ENCODE measurements at places on chromosomes 12 and 14.

DNA sequence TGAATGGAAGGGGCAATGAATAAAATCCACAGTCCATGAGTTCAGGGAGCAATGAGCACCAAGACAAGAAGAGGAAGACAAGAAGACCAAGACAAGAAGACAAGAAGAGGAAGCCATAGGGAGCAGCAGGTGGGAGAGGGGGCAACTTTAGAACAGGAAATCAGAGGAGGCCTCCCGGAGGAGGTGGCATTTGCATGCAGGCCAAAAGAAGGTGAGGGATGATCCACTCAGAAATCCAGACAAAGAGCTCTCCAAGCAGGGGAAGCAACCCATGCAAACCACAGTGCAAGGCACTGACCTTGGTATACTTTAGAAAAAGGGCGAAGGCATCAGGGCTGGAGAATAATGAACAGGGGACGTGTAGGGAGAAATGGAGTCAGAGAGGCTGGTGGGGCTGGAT is 58.6 kb downstream of the SCARB1 start:
- no peak for DNase-seq

DNA sequence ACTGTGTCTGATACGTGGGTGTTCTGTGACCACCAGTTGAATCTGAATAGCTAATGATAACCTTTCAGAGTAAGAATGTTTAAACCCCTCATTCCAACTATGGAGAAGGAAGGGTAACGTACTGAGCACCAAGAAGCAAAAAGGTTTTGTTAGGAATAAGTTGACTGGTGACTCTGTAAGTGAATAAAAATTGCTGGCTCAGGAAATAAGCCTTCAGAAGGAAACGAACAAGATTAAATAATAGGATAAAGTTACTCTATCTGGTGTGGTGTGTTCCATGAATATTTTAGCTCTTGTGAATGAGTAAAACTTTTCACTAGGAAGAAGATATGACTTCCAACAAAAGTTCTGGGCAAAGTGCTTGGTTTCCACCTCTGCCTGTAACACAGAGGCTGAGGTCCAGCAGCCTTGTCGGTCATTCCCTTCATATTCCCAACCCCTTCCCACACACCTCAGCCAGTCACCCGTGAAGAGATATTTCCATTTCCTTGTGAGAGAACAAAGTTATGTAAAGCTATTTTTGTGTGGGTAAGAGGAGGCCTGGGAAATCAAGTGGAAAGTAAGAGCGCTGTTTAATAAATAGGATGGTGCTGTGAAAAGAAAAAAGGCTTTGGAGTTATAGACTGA is 47.1 kb downstream of the ARF6 start:
- no peak for DNase-seq

GRCh38 chr12:118033902-118034301 is 17.4 kb downstream of the RFC5 start:
- no peak for DNase-seq

- no peak for DNase-seq
Measured at GRCh38 chr12:124683152-124684124, 116.0 kb upstream of the NCOR2 start.

DNA sequence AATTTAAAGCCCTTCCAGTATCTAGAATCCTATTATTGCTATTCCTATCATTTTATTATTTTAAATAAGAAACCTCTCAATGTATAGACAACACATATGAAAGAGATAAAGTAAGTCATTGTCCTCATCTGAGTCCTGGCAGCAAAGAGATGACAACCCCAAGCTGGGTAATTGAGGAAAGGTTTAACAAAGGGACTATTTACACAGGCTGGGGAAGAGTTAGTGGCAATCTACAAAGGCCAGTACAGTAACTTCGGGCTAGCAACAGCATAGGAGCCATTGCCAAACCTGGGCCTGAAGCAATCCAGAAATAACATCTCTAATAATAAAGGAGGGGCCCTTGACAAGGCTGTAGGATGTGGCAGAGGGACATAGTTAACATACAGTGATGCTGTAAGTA is 11.2 kb downstream of the PDE6H start:
- DNase-seq, result no peak

GRCh38 chr14:104903990-104904389 is 20.7 kb upstream of the PLD4 start:
- DNase-seq, result no peak

DNA sequence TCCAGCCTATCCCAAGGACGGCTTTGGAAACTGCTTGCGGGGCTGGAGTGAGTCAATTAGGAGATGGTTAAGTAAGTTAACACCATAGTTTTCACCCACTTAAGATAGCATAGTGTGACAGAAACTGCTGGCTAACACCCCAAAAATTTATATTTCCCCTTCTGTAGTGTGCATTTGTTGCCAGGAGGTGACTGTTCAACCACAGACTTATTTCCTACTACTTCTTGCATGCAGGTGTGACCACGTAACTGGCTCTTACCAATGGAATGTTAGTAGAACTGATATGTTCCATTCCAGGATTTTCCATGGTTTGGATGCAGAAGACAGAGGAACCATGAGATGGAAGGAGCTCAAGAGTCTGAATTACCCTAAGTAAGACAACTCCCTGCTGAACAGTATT is 52.9 kb upstream of the SLC35F4 start:
- no peak for DNase-seq

DNA sequence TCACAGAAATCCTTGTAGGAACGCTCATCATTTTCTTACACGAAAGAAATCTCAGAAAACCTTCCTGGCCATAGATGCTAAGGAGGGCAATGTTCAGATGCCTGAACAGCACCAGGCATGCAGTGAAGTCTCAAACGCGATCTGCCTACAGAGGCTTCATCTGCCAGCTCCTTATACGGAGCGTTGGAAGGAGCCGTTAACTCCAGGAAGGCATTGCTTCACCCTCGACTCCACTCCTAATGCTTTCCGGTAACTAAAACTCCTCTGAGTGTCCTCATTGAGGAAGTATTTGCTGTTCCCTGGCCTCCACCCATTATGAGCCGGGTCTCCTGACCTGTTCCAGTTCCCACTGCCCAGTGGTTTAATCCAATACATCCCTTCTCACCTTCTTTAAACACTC is 502.7 kb downstream of the BCL11B start:
- no peak for DNase-seq

GRCh38 chr12:116416166-116416565 is 138.7 kb upstream of the MED13L start:
- no peak for DNase-seq

- no peak for DNase-seq
Measured at GRCh38 chr14:24060984-24061913, 9.4 kb downstream of the CARMIL3 start.

DNA sequence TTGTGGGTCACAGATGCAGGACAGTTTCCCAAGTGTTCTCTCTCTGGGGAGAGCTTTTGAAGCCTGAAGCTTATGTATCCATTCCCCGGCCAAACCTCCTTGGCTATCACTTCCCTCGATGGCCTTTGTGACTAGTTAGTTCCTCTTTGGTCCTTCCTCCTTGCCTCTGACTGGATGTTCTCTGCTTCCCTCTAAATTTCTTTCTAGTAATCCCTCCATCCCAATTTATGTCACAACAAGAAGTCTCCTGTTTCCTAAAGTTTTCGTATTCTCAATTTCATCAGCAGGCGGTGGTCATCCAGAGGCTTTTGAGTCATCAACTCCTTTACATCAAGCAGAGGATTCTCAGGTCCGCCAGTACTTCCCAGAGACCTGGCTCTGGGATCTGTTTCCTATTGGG is 27.5 kb downstream of the A2ML1 start:
- no peak for DNase-seq

- DNase-seq, result no peak
Measured at GRCh38 chr14:61026526-61026925, 45.5 kb downstream of the SLC38A6 start.

GRCh38 chr14:23829736-23830471 is 123.7 kb upstream of the DHRS4 start:
- DNase-seq, result no peak

- no peak for DNase-seq
Measured at GRCh38 chr14:100523843-100524169, 63.4 kb downstream of the BEGAIN start.

DNA sequence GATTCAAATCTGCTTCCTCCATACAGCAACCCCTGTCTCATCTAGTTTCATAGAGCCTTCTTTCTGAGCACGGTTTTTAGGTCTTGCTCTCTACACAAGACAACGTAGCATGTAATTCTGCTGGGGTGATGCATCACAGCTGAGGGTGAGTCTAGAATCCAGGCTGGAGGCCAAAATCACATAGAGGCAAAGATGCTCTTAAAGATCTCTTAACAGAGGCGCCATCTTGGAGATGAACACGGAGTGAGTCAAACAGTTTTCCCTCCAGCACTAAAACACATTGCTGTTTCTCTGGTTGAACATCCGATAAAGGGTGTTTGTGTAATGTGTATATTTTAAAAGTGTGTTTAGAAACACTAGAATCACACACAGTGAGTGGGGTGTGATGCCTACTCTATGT is 78.9 kb downstream of the NOS1 start:
- DNase-seq, result no peak

DNA sequence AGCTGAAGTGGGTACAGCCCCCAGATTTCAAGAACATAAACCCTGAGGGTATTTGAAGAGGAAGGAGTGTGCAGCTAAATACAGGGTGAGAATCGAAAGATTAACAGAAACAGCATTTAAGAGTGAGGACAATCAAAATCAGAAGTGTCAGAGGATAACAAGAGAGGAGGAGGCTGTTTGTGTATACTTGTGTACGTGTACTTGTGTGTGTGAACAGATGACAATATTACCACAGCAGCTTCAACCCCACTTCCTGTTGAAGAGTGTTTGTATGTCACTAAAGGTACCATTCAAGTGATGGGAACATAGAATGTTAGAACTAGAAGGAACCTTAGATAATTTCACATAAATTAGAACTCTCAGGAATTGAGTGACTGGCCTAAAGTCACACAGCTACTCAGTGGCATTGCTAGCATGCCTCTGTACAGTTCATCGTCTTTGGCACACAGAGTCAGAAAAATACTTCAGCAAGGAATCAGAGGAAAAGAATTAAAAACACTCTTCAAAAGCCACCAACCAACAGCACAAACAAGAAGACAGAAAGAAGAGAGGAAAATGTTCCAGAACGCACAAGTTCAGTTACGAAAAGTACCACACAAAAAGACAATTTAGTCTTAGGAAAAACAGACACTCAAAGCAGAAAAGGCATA is 164.3 kb upstream of the BCL2L14 start:
- DNase-seq, result no peak

GRCh38 chr14:71380271-71380670 is 473.0 kb downstream of the PCNX1 start:
- DNase-seq, result no peak

DNA sequence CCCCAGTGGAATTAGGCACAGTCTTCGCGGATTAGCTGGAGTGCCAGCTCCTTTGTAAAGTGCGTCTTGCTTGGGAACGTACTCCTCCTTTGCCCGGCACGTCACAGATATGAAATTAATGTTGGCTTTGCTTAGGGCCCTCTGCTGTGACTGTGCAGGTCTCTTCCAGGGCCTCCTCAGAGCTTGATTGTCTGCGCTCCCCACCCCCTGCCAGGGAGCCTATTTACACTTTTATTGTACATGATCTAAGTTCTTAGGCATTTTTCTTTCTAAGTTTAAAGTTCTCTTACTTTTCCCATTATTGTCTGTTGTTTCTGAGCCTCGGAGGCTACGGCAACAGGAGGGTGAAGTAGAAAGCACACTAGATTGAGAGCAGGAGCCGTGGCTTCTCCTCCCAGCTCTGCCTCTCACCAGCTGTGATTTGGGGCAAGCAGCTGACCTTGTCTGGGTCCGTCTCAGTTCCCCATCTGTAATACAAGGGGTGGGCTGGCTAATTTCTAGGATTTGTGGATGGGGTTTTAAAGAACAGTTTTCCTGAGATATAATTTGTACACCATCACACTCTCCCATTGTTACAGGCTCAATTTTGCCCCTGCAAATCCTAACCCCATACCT is 81.8 kb downstream of the TSPAN9 start:
- no peak for DNase-seq

DNA sequence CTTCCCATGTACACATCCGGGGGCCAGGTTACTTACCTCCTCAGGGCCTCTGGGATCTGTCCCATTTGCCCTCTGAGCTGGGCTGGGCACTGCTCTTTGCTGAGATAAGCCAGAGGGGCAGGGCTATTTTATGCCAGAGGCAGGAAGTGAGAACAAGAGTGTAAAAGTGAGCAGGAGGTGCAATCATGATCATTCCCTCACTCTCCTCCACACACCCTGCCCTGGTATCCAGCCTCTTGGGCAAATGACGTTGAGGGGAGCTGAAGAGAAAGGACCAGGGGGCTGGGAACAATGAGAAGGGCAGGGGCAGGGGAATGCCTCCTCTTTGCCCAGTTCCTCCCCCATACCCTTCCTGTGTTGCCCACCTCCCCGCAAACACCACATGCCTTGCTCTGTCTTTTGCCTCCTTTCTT is 4.2 kb downstream of the LPAR5 start:
- no peak for DNase-seq

GRCh38 chr14:28776482-28777266 is 10.1 kb downstream of the FOXG1 start:
- DNase-seq, result no peak

- DNase-seq, result no peak
Measured at GRCh38 chr12:129532707-129533499, 370.9 kb downstream of the TMEM132D start.

DNA sequence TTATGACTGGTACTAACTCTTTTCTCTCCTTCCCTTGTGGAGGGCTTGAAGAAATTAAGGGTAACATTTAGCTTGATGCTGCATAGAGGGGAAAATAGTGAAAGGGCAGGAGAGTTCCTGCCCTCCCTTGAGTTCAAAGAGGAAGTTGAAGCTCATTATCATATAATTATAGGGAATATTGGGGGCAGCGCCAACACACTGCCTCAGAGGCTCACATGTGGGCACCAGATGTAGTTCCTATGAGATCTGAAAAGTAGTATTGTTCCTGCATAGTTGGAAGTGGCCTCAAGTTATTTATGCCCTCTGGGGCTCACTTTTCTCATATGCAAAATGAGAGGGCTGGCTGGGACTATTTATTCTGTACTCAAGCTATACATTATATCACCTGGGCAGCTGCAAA is 33.0 kb upstream of the FGF23 start:
- DNase-seq, result no peak

DNA sequence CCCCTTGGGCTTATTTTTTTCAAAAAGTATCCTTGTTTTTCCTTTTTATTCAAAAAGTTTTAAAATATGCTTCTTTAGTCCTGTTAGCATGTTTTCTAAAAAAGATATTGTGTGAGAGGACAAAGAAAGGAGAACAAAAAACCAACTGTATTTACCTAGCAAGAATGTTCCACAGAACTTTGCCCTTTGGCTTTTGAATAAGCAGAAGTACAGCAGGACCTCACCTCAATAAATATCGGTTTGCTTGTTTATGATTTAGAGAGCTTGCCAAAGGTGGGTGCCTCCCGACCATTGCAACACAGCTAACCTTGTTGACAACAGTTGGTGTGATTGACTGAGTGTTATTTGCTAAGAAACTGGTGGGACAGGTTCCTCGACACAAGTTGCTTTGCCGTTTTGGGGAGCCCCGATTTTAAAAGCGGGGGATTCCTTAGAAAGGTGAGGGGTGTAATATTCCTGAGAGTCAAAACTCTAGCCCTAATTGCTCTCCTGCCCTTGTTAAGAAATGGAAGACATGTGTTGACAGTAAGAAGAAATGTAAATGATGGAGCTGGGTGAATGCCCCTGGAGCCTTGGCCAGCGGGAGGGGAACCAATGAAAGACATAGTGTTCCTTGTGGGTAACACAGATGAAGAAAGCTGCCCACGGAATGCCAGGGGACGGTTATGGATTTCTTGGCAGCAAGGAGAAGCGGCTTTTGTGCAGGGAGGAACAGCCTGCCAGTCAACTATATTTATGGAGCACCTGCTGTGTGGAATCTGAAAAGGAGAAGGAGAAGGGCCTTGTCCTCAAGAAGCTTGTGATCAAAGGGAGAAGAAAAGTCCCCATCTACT is 13.7 kb downstream of the MYBPC1 start:
- no peak for DNase-seq
